Fibroblast of lung (primary cell): ENCODE measurements at places on chromosomes 16 and 17. TPM values are rescaled to one million over a fixed set of nuclear protein-coding genes. Genes with fewer than 3 reads are reported as not detected.

GRCh38 chr16:31875112-31875803 is 1.7 kb downstream of the ZNF267 start:
- peaks cover 12% of the 10 kb centered on the region for H3K4me1 ChIP-seq
- H3K36me3 ChIP-seq: peaks cover 1% of the 10 kb centered on the region
- no peaks in the 10 kb centered on the region for H3K27me3 ChIP-seq
- H3K27ac ChIP-seq: peak overlapping the region; percentile 69
- DNase-seq: no peak
- peak overlapping the region; percentile 61 for H3K4me3 ChIP-seq

GRCh38 chr17:17516941-17517720 is 20.9 kb upstream of the RASD1 start:
- DNase-seq: no peak
- no peak overlapping the region for H3K27ac ChIP-seq
- H3K27me3 ChIP-seq: no peaks in the 10 kb centered on the region
- no peak overlapping the region for H3K4me3 ChIP-seq
- no peaks in the 10 kb centered on the region for H3K36me3 ChIP-seq
- H3K4me1 ChIP-seq: peaks cover 2% of the 10 kb centered on the region

GRCh38 chr17:78624324-78625151 is 47.3 kb upstream of the DNAH17 start:
- no peak for DNase-seq
- H3K4me3 ChIP-seq: no peak overlapping the region
- no peaks in the 10 kb centered on the region for H3K27me3 ChIP-seq

The TOP2A gene
- 4.9 and 41.6 TPM in 2 replicates for total RNA-seq

DNA sequence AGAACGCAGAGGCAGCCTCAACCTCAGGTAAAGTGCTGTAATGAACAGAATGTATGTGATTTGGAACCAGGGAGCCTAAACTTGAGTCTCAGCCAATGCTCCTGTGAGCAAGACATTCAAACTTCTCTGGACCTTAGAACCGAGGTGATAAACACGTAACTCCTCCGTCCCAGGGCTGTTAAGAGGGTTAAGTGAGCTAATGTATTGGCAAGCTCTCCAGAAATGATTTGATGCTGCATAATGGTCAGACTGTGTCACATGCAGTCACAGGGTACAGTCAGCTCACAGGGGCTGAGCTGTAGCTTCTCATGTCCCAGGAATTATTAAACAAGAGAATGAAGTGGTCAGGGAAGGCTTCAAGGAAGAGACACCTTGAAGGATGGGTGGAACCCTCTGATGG is 10.0 kb upstream of the SLC4A1 start:
- H3K27me3 ChIP-seq: no peaks in the 10 kb centered on the region
- peaks cover 3% of the 10 kb centered on the region for H3K4me1 ChIP-seq
- H3K36me3 ChIP-seq: no peaks in the 10 kb centered on the region
- DNase-seq: peak; percentile 60
- H3K27ac ChIP-seq: no peak overlapping the region
- no peak overlapping the region for H3K4me3 ChIP-seq

DNA sequence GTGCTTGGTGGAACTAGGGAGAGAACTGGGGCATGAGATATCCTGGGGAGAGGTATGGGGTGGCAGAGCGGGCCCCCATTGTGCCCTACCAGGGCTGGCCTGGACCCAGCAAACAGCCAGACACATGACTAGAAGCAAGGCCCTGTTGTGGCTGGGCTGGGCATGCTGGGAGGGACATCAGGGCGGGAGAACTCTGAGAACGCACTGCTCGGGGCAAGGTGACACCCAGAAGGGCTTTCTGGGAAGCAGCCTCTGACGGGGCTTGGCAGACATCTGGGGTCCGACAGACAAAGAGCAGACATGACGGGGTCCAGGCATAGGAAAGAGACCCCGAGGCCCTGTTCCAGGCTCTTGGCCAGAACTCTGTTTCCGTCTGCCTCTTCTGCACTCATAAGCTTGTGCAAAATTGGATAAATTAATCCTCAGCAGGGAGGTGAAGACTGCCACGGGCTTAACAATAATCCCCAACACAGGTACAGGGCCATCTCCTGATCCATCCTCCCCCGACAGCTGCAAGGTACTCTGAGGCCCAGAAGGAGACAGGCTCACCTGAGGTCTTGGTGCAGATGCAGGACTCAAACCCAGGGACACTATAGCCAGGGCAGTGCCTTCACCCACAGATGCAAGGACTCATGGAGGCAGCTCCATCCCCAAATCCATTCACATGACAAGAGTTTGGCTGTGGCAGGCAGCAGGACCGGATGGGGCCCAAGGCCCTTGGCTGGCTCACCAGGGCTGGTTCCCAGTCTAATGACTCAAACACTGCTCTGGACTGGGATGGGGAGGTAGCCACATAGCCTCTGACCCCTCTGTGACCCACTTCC is 5.4 kb downstream of the SREBF1 start:
- H3K27ac ChIP-seq: no peak overlapping the region
- peaks cover 4% of the 10 kb centered on the region for H3K36me3 ChIP-seq
- H3K27me3 ChIP-seq: no peaks in the 10 kb centered on the region
- DNase-seq: no peak

- no peak for DNase-seq
- no peaks in the 10 kb centered on the region for H3K36me3 ChIP-seq
- no peaks in the 10 kb centered on the region for H3K27me3 ChIP-seq
- no peak overlapping the region for H3K4me3 ChIP-seq
- no peak overlapping the region for H3K27ac ChIP-seq
These were observed 79.9 kb upstream of the MON1B start for GRCh38 chr16:77111056-77111565.

- no peaks in the 10 kb centered on the region for H3K27me3 ChIP-seq
- no peak for DNase-seq
- H3K4me1 ChIP-seq: no peaks in the 10 kb centered on the region
- H3K36me3 ChIP-seq: no peaks in the 10 kb centered on the region
These were observed 13.8 kb downstream of the ENGASE start for GRCh38 chr17:79088247-79088996.

GRCh38 chr16:68627951-68628425 is 17.1 kb upstream of the CDH3 start:
- H3K36me3 ChIP-seq: no peaks in the 10 kb centered on the region
- DNase-seq: no peak
- no peak overlapping the region for H3K27ac ChIP-seq
- no peaks in the 10 kb centered on the region for H3K27me3 ChIP-seq
- H3K4me3 ChIP-seq: no peak overlapping the region
- no peaks in the 10 kb centered on the region for H3K4me1 ChIP-seq
